ENCODE measurements at places on chromosomes 2 and 18. TPM values are rescaled to one million over a fixed set of nuclear protein-coding genes. Genes with fewer than 3 reads are reported as not detected.

Gene SPATA3
- total RNA-seq: not detected

Gene GCKR
- total RNA-seq: 1.8 TPM

Gene IL1RL1
- total RNA-seq: 20.5 TPM

Gene KIF3C
- total RNA-seq: 43.6 TPM

Gene PDE1A
- total RNA-seq: 0.06 TPM

Gene CD8B2
- total RNA-seq: not detected

Gene RPRM
- total RNA-seq: not detected

Gene EPB41L3
- total RNA-seq: 40.9 TPM

Gene BUB1
- 11.5 TPM for total RNA-seq

Gene SMYD1
- not detected for total RNA-seq

Gene M1AP
- total RNA-seq: not detected

Gene HRH4
- not detected for total RNA-seq

Gene ZNF396
- 0.53 TPM for total RNA-seq

Gene CYTIP
- 0.82 TPM for total RNA-seq

Gene KLF7
- 30.6 TPM for total RNA-seq

Gene AGXT
- not detected for total RNA-seq

Measured in glomerular endothelial cell (primary cell).